ENCODE measurements at places on chromosomes 3 and 15. TPM values are rescaled to one million over a fixed set of nuclear protein-coding genes. Genes with fewer than 3 reads are reported as not detected.

DNA sequence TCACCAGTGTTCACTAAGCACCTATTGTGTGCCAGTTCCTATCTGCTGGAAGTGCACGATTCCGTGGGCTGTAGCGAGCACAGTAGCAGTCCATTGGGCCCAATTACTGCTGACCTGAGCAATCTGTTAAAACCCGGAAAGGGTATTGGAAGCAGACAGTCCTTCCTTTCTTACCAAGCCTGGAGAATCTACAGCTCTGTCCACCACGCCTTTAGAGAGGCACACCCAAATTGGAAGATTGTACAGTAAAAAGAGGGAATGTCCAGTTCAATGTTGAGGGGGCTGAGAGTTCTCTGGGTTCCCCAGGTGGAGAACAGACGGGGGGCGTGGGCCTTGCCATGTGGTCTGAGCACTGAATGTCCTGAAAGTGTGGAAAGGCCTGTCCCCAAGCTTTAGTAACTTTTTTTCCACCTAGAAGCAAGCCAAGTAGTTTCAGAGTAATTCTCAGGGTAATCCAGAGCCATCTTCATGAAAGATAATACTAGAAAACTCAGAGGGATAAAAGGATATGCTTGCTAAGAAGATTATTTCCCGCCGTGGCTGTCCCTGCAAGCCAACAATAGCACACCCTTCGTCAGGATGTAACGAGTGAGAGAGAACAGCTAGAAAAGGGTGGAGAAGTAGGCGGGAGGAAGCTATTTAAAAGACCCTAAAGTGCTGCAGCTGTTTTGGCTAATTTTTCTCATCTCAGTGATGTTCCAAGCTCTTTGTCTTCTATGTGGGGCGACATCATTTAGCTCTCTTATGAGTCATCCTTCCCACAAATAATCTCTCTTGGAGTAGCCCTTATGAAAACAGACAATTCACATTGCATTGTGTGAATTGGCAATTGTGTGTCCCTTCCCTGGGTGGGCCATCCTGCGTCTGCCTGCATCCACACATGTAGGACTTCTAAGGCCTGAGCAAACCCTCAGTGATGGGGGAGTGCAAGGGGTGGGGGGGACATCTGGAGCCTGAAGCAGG lies 181.0 kb downstream of the ATG7 start:
- DNase-seq = peak; percentile 52

- DNase-seq = no peak
Measured at GRCh38 chr3:111812701-111813100, 46.4 kb upstream of the PHLDB2 start.

GRCh38 chr3:12782172-12782815 lies 14.2 kb upstream of the CAND2 start:
- DNase-seq = peak; percentile 54

Gene ROPN1
- not detected for total RNA-seq

DNA sequence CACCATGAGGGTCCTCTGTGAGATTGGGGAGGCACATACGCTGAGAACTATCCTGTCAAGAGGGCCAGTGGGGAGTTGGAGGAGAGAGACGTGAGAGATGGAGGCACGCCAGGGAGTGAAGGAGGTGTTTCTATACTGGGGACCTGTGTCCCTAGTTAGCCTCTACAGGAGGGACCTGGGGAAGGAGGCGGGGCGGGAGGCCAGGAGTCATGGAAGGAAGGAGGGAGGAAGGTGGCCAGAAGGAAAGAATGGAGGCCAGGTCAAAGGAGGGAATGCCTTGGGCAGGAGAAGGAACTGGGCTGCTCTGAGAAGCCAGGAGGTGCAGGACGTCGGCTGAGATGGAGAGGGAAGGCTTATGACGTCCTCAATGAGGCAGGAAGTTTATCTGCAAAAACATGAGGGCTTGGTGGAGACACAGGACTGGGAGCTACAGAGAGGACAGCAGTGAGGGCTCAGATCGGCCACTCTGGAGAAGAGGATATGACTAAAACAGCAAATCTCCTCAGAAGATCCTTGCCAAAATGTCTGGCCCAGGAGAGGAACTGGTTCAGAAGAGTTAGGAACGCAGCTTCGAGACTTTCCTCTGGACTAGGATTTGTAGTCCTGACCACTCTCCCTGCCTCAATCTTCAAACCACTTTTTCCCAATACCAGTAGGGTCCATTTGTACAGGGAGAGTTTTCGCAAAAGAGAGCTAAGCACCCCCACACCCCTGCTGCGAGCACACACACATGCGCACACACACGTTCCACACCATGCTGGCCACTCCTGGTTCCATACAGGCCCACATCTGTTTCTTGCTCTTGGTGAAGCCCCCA lies 59.9 kb downstream of the ADCY5 start:
- DNase-seq = no peak

DNA sequence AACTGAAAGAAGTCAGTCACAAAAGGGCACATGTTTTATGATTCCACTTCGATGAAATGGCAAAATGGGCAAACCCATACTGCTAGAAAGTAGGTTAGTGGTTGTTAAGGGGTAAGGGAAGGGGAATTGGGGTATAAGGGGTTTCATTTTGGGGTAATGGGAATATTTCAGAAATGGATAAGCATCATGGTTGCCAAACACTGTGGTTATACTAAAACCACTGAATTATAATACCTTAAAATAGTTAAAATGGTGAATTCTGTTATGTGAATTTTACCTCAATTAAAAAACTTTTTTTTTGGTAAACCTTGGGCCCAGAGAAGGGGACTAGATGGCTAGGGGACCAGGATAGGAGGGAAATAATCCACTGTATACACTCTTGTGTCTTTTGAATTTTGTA lies 52.3 kb upstream of the BHLHE40 start:
- no peak for DNase-seq

Gene PPCDC
- total RNA-seq = 25.6 TPM

- no peak for DNase-seq
Measured at GRCh38 chr3:115633467-115633866, 10.2 kb downstream of the GAP43 start.
